NB4 (cell line): ENCODE measurements at places on chromosomes 16 and 17.

GRCh38 chr17:50470426-50470825 lies 1.7 kb upstream of the CHAD start:
- DNase-seq = no peak

- DNase-seq = no peak
Observed at GRCh38 chr17:75950855-75951554, 10.2 kb upstream of the FBF1 start.

GRCh38 chr17:49130891-49131290 lies 1.7 kb upstream of the B4GALNT2 start:
- DNase-seq = no peak

DNA sequence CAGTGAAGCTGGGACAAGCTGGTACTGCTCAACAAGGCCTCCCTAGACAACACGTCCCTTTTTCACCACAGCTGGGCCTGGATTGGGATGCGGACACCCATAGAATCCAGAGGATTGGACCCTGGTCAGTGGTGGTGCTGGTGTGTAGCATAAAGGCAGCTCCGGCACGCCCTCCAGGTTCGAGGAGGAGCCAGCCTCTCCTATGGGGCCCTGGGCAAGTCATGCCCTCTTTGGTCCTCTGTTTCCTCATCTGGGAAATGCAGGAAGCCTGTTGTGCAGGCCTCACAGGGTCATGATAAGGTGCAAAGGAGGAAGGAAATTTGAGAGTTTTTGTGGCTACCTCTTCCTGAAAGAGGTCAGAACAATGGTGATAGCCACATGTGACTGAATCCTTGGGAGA lies 1741.7 kb downstream of the TP53TG3F start:
- DNase-seq = no peak

- no peak for DNase-seq
Observed at GRCh38 chr16:57126411-57126810, 34.0 kb downstream of the CPNE2 start.

GRCh38 chr17:49525831-49526741 lies 31.0 kb downstream of the NGFR start:
- DNase-seq = no peak

GRCh38 chr17:10557422-10557821 lies 8.0 kb upstream of the MYH2 start:
- no peak for DNase-seq

- peak; percentile 70 for DNase-seq
Observed at GRCh38 chr17:74601944-74602572, 10.0 kb upstream of the CD300LD start.

GRCh38 chr16:73692861-73693260 lies 603.8 kb upstream of the PSMD7 start:
- DNase-seq = no peak

GRCh38 chr17:78173097-78173715 lies 4.8 kb downstream of the SYNGR2 start:
- no peak for DNase-seq

GRCh38 chr17:42068979-42069378 lies 18.6 kb upstream of the C17orf113 start:
- DNase-seq = no peak

- DNase-seq = no peak
Observed at GRCh38 chr17:17154981-17155380, 51.2 kb downstream of the PLD6 start.

DNA sequence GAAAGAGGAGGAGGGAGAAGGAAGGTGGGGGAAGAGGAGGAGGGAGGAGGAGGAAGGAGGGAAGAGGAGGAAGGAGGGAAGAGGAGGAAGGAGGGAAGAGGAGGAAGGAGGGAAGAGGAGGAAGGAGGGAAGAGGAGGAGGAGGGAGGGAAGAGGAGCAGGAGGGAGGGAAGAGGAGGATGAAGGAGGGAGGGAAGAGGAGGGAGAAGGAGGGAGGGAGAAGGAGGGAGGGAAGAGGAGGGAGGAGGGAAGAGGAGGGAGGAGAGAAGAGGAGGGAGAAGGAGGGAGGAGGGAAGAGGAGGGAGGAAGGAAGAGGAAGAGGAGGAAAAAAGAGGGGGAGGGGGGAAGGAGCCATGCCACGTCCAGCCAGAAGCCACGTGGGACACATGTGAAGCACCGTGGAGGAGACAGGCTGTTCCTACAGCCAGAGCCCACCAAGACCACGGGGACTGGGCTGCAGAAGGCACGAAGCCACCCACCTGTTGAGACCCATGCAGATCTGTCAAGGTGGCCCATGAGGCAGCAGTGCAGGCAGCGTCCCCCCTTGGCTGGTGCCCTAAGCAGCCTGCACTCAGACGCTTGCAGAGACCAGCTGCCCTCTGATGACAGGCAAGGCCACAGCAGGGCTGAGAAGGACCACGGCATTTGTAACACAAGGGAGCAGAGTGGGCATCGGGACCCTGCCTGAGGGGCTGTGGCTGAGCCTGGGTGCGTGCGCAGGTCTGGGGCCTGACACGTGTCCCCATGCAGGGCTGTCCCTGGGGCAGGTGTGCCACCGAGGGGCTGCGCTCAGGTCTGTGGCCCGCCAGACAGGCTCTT lies 10.3 kb downstream of the NDUFAF8 start:
- DNase-seq = no peak

DNA sequence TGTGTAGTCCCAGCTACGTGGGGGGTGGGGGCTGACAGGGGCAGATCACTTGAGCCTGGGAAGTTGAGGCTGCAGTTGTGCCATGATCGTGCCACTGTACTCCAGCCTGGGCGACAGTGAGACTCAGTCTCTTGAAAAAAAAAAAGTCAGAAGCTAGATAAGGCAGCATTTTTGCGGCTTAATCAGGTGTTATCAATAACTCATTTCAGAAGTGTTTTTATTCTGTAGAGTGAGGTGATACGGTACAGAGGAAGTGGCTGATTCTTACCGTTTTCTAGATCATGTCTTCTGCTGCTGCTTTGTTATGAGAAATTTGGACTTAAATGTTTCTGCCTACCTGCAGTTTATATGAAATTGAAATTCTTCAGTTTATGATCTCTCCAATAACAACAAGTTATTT lies 18.6 kb downstream of the ZC3H18 start:
- DNase-seq = no peak

DNA sequence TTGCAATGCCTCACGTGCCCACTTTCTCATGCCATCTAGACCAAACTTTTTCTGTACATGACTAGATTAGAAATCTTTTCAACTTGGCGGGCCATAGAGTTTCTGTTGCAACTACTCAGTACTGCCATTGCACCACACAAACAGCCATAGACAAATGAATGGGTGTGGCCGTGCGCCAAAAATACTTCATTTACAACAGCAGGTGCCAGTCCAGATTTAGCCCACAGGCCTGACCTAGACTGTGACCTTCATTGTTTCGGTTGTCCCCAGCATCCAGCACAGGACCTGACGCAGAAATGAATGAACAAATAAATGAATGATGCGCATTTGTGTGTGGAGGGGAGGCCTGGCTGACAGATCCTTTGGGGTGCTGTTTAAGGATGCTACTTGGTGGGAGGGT lies 14.3 kb upstream of the PDK2 start:
- DNase-seq = no peak

GRCh38 chr16:30740364-30741251 lies 7.6 kb upstream of the PHKG2 start:
- DNase-seq = no peak

DNA sequence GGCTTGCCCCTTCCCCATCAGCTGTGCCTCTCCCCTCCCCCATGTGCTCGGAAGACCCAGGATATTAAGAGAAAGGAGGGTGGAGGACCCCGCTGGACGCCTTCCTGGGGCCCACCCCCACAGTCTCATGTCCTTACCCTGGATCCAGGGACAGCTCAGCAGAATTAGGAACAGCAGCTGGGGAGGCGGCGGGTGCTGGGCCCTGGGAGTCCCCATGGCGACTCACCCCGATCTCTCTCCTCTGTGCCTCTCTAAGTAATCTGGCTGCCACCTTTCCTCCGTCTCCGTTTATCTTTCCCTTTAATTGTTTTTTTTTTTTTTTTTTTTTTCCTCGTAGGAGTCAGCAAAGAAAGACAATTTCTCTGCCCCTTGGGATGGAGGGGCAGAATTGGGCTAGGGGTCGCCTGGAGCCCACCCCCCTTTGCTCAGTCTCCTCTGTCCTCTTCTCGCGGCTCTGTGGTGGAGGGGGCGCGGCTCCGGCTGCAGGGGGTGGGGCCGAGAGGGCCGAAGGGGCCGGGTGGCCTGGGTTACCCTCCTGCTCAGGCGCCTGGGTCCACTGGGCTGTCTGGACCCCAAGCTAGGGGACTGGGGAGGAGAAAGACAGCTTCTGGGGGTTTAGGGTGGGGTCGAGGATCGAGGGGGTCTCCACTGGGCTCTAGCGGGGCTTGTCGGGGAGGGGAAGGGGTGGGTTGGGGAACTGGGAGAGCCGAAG lies 390 bp downstream of the SEZ6L2 start:
- DNase-seq = no peak

DNA sequence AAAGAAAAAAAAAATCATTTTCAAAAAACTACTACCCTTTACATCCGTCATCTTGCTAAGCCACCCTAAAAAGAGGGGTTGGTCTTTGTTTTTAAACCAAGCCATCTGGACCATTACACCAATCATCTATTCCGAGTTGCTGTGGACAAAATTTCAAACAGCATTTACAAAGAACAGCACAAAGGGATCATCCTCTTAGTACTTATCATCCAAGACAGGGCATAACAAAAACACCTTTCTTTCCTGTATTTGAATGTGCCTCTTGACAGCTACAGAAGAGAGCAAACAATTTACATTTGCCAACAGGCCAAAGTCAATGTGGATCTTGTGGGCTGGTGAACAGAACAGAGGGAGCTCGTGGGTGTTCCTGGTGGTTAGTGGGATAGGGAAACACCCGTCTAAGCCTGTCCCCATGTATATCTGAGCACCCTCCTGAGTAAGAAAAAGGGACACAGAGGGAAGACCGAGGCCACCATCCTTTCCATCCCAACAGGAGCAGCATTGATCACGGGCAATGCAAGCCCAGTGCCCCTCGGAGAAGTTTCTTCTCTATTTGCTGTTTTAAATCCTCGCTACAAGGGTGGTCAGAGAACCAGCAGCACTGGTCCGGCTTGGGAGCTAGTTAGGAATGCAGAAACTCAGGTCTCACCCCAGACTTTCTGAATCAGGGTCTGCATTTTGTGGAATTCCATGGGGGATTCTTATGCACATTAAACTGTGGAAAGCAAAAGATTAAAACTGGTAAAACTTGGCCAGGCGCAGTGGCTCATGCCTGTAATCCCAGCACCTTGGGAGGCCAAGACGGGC lies 1.9 kb downstream of the SLC39A11 start:
- DNase-seq = no peak

GRCh38 chr16:77548151-77548550 lies 113.3 kb upstream of the ADAMTS18 start:
- peak; percentile 4 for DNase-seq

DNA sequence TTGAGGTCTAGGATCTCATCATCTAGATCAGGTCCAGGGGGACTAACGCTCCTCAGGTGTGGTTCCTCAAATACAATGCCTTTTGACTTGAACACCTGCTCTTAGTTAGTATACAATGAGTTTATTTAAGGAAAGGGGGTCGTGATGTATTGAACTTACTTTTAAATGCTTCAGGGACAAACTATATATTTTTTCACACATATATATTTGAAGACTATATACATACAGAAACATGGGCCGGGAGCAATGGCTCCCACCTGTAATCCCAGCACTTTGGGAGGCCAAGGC lies 11.5 kb upstream of the USP32 start:
- DNase-seq = no peak

GRCh38 chr17:37179893-37180292 lies 195.9 kb upstream of the C17orf78 start:
- no peak for DNase-seq

DNA sequence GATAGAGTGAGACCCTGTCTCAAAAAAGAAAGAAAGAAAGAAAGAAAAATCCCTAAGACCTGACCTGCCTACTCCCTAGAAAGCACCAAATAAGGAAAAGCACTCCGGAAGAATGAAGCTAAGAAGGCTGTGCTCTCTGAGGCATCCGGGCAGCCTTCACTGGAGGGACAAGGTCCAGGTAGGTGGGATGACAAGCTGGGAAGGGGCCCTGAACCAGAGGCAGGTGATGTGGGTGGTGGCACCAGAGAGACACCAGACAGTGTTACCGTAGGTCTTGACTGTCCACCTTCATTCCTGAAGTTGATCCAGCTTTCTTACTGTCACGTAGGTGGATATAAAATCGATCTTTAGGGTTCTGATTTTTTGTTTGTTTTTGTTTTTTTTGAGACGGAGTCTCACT lies 26.3 kb downstream of the SMTNL2 start:
- no peak for DNase-seq

- DNase-seq = no peak
Observed at GRCh38 chr16:46568472-46569230, 52.5 kb downstream of the SHCBP1 start.

DNA sequence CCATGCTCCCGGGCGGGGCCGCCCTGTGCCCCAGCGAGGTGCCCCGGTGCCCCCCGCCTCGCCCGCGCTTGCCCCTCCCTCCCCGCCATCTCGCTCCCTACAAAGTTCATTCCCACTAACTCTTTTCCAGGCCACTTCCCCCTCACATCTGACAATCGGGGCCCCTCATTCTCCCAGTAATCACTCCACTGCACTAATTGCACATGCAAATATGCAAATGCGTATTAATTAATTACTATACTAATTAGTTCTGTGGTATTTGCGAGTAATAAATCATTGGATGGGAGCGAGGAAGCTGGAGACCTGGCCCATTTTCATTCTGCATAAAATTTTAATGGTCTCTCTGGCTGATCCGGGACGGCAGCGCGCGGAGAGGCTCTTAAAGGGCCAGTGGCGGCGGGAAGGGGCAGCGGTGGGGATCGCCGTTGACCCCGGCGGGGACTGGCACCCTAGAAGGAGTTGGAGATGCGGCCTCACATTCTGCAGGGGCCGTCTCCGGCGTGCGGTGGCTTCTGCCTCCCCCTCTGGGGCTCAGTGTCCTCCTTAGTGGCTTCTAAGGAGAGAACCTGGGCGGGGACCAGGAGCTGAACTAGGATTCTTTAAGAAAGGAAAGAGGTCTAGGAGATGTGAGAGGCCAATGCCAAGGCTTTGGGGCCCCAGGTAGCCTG lies 8.4 kb upstream of the PPP1R1B start:
- peak; percentile 55 for DNase-seq

GRCh38 chr17:13671771-13672170 lies 70.0 kb upstream of the HS3ST3A1 start:
- peak; percentile 11 for DNase-seq

- no peak for DNase-seq
Observed at GRCh38 chr17:68013385-68013784, 17.1 kb upstream of the C17orf58 start.

- no peak for DNase-seq
Observed at GRCh38 chr17:80053102-80053501, 16.7 kb downstream of the CCDC40 start.

DNA sequence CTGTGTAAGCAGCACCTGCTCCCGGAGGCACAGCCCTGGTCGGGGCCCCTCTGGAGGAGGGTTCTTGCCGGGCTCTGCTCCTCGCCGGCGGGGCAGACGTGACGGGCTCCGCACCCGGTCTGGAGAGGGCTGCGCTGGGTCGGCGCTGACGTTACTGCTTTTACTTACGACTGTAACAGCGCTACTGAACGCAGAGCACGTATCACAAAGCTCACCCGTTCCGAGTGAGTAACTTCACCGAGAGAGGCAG lies 1.3 kb upstream of the RAB40C start:
- DNase-seq = peak; percentile 60

- DNase-seq = no peak
Observed at GRCh38 chr17:29731589-29731929, 108.8 kb upstream of the CORO6 start.

- DNase-seq = no peak
Observed at GRCh38 chr16:80347900-80348299, 192.9 kb upstream of the DYNLRB2 start.
